ENCODE measurements at places on chromosomes 7 and 10.

- no peak for ATAC-seq
Measured at GRCh38 chr7:123657304-123657685, 1.6 kb downstream of the LMOD2 start.

DNA sequence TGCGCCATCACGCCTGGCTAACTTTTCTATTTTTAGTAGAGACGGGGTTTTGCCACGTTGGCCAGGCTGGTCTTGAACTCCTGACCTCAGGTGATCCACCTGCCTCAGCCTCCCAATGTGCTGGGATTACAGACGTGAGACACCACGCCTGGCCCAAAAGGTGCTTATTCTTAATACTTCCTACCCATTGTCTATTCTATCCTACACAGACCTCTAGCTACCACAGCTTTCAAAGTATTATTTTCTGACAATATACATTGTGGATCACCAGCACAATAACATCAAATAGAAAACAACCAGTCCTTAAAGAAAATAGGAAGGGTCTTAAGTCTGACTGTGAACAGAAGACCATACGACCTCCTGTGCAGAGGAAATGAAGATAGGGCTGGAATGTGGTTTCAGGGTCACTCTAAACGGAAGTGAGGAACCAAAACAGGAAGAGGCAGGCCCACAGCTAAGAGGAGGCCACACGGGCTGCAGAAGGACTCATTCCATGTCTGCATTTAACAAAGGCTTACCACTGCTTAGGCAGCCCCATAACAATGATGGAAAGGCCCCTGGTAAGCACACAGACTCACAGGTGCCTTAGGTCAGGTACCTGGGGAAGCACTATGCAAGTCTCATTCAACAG is 115.2 kb downstream of the ZFAND4 start:
- no peak for ATAC-seq

- peak; percentile 66 for ATAC-seq
Measured at GRCh38 chr10:60490013-60490412, 100.3 kb upstream of the ANK3 start.

DNA sequence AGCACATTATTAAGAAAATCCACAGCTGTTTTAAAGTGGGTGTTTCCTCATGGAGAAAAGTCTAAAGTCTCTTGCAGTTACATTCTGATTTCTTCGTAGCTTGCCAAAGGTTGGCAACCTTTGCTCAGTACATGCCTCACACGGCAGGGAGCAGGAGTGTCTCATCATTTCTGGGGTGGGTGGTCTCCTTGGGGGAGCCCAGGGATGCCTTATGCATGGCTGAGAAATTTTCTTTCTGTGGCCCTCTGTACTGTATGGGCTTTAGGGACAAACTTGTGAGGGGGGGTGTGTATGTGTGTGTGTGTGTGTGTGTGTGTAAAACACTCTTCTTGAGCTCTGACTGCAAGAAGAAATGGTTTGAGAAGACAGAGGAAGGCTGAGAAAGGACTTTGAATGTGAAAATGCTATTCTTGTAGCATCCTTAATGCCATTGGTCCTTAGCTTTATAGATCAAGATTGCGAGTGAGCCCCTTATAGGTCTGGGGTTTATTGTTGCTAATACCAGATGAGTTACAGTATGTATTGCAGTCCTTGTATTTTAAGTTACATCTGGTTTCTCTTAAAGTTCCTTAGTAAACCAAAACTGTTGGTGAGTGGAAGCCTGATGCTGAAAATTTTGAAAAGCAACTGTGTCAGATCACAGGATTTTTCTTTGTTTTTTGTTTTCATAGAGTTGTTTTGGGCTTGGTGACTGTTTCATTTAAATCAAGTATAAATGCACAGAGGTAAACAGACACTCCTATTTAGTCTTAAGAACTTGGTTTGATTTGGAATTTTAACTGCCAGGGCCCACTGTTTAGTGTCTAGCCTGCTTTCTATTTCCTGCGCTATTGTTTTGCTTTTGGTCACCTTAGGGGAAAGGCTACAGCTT is 242.0 kb downstream of the BICC1 start:
- ATAC-seq = peak; percentile 81

DNA sequence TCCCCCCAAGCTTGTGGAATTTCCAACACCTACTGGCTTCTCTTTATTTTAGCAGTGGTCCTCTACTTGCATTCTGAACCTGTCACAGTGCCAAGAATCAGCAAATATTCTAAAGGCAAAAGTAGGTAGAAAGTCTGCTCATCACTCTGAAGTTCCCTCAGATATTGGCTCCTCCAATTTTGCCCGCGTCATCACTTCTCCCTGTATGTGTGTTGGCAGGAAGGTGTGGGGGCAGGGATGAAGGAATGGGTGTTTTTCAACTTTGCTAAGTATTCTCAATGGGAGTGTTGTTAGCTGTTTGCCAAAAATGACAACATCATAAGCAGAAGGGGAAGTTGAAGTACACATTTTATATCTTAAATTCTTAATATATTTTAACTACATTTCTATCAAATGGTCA is 226.2 kb downstream of the POLR1F start:
- no peak for ATAC-seq

- ATAC-seq = no peak
Measured at GRCh38 chr7:98551611-98552273, 65.3 kb upstream of the NPTX2 start.

Measured in SK-N-SH treated with all-trans-retinoic acid at 6 μM for 48 hours (cell line).